ENCODE measurements at places on chromosomes 7 and 10.

- DNase-seq = no peak
Observed at GRCh38 chr10:92267343-92267742, 23.5 kb downstream of the CPEB3 start.

DNA sequence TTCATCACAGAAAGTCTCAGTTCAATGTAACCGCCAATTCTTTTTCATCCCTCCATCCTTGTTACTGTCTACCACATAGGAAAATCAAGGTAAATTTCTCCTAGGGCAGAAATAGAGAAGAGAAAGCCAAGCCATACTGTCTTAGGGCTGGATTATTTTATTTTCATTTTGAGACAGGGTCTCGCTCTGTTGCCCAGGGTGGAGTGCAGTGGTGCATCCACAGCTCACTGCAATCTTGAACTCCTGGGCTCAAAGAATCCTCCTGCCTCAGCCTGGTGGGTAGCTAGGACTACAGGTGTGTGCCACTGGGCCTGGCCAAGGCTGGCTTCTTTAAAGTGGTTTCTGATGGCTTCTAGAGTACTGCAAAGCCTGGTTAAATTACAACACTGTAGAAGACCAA, 181.7 kb downstream of the SRPK2 start:
- no peak for DNase-seq

- no peak for DNase-seq
Observed at GRCh38 chr10:88184543-88185297, 321.3 kb downstream of the PTEN start.

DNA sequence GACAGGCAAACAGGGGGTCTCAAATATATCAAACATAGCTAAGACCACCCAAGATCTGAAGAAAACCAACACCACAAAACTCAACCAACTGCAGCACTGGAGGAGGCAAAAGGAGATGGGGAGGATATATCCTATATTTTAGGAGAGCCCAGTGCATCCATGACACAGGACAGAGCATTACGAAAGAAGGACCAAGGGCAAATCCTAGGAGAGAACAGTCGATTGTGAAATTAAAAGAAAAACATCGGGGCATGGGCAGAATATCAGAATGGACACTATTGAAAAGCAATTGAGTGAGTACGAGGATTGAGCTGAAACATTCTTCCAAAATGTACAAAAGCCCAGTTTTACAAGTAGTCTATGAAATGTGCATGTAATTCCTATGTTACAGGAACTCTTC, 48.5 kb upstream of the DRGX start:
- DNase-seq = no peak

GRCh38 chr10:24324651-24325050, 115.7 kb downstream of the KIAA1217 start:
- DNase-seq = no peak

- no peak for DNase-seq
Observed at GRCh38 chr10:84208023-84208422, 13.7 kb downstream of the CDHR1 start.

GRCh38 chr7:123594813-123595241, 6.8 kb upstream of the ASB15 start:
- no peak for DNase-seq

DNA sequence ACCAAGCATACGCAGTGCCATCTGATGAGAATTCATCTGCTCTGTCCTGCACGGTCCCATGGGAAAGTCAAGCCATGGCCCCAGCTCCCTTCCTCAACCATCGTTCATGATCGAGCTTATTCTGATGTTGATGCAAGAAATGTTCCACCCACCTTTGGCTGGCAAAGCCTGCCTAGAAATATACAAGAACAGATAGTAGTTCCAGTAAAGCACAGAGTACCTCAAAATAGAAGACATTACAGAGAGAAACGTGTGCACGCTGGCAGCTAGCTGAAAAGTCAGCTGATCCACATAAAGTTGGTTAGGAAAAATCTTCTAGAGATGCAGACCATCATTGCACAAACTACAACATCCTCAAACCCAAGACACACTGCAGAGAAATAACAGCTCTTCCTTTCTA, 127.0 kb downstream of the PTPRN2 start:
- DNase-seq = no peak

- DNase-seq = no peak
Observed at GRCh38 chr10:74117738-74118137, 32.9 kb downstream of the AP3M1 start.

DNA sequence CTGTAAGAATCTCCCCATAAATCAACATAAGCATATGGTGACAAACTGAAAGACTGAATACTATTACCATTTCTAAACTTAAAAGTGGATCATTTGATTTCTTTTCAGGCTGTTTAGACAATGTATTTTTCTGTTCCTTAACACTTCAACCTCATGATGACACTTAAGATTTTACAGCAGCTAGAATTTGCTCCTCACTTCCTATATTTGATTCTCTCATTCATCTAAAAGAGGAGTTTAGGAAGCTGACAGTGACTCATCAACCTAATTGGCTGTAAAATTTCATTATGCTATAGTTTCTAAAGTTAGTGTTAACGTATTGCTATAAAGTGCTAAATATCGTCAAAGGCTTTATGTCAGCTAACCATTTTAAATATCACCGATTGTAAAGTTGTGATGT, 478.7 kb downstream of the GRM8 start:
- no peak for DNase-seq

DNA sequence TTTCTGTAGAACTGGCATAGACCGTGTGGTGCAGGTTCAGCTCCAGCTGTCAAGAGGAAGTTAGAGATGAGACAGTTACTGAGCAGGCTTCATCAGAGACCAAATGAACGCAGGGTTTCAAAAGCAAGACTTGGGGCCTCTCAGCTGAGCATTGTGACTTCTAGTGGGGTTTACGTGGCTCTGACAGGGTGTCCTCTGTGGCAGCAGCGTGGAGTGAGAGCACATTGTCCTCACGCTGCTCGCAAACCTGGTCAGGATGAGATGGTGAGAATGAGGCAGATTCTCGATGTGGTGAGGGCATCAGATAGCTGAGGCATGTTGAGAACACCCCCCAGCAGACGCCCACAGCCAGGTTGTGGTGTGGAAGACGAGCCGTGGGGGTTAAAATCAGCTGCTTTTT, 126.0 kb downstream of the DNAJB6 start:
- no peak for DNase-seq

DNA sequence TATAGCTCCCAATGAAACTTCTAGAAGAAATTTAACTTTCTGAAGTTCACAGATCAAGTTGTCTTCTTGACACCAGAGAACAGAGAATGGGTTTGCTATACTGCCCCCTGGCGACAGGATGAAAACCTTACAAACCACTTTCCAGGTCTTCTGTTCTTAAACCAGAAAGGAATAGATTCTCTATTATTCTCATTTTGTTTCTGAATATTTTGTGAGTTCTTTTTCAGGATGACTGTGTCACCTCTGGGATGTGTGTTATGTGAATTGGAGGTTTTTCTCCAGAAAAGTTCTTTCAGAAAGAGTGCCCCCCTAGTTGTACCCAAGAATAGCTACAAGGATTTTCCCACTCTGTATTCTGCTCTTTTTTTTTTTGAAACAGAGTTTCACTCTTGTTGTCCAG, 6.3 kb downstream of the IFT22 start:
- DNase-seq = no peak

All from cerebellar nuclear complex (tissue), 1 donor.